ENCODE measurements at places on chromosomes 1 and 21. TPM values are rescaled to one million over a fixed set of nuclear protein-coding genes. Genes with fewer than 3 reads are reported as not detected.

DNA sequence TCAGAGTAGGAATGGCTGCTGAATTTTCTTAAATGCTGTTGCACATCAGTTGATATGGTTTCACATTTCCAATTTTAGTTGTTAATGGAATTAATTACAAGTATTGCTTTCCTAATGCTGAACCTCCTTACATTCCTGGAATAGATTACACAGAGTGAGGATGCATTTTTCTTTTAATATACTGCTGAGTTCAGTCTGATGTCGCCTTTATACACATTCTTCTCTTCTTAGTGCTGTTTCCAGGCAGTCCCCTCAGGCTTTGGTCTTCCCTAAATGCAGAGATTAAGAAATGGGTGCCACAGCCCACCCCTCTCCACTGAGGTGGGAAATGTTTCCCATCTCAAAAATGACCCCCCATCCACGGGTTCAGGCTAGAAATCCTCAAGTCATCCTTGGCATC, 6.7 kb upstream of the TSPEAR start:
- H3K4me1 ChIP-seq: no peaks in the 10 kb centered on the region
- H3K4me3 ChIP-seq: no peak overlapping the region
- no peak for DNase-seq
- H3K36me3 ChIP-seq: no peaks in the 10 kb centered on the region
- H3K27me3 ChIP-seq: peaks cover 12% of the 10 kb centered on the region

GRCh38 chr1:41955461-41956159, 36.9 kb upstream of the HIVEP3 start:
- H3K27ac ChIP-seq: no peak overlapping the region
- no peaks in the 10 kb centered on the region for H3K36me3 ChIP-seq
- DNase-seq: no peak

- H3K27ac ChIP-seq: peak overlapping the region; percentile 74
- no peaks in the 10 kb centered on the region for H3K27me3 ChIP-seq
- peak overlapping the region; percentile 74 for H3K4me3 ChIP-seq
- peak; percentile 64 for DNase-seq
- no peaks in the 10 kb centered on the region for H3K36me3 ChIP-seq
- H3K4me1 ChIP-seq: peaks cover 8% of the 10 kb centered on the region
Observed at GRCh38 chr1:174160109-174160473, 771 bp downstream of the RABGAP1L start.

DNA sequence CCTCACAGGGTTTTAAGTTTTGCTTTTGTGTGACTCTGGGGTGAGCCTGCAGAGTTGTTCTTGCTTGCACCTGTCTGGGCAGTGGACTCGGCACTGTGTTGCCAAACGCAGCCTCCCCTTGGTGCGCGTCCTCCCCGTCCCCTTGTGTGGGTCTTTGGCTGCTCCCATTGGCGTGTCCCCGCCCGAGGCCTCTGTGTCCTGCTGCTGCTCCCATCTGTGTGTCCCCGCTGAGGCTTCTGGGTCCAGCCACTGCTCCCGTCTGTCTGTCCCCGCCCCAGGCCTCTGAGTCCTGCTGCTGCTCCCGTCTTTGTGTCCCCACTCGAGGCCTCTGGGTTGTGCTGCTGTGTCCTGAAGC, 62.8 kb downstream of the PCNT start:
- H3K27me3 ChIP-seq: no peaks in the 10 kb centered on the region
- no peaks in the 10 kb centered on the region for H3K4me1 ChIP-seq
- no peaks in the 10 kb centered on the region for H3K36me3 ChIP-seq
- no peak overlapping the region for H3K27ac ChIP-seq
- H3K4me3 ChIP-seq: no peak overlapping the region

- no peaks in the 10 kb centered on the region for H3K4me1 ChIP-seq
- H3K36me3 ChIP-seq: no peaks in the 10 kb centered on the region
- H3K27me3 ChIP-seq: no peaks in the 10 kb centered on the region
- no peak for DNase-seq
- no peak overlapping the region for H3K27ac ChIP-seq
Observed at GRCh38 chr1:113307771-113308445, 82.4 kb upstream of the MAGI3 start.

DNA sequence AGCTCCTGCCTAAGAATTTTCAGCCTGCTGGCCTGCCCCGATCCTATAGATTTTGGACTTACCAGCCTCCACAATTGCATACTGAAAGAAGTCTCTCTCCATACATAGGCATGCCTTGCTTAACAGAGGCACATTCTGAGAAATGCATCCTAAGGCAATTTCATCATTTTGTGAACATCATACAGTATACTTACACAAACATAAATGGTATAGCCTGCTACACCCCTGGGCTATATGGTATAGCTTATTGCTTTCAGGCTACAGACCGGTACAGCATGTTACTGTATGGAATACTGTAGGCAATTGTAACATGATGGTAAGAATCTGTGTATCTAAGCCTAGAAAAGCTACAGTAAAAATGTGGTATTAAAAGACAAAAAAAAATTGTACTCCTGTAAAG, 174.7 kb downstream of the NRIP1 start:
- H3K27me3 ChIP-seq: no peaks in the 10 kb centered on the region
- DNase-seq: no peak
- no peak overlapping the region for H3K27ac ChIP-seq
- H3K36me3 ChIP-seq: no peaks in the 10 kb centered on the region
- peaks cover 5% of the 10 kb centered on the region for H3K4me1 ChIP-seq

GRCh38 chr1:231581859-231582258, 44.7 kb upstream of the DISC1 start:
- no peak for DNase-seq
- H3K4me1 ChIP-seq: no peaks in the 10 kb centered on the region
- no peaks in the 10 kb centered on the region for H3K36me3 ChIP-seq
- H3K27me3 ChIP-seq: no peaks in the 10 kb centered on the region
- H3K4me3 ChIP-seq: no peak overlapping the region
- no peak overlapping the region for H3K27ac ChIP-seq

- H3K36me3 ChIP-seq: no peaks in the 10 kb centered on the region
- H3K27me3 ChIP-seq: no peaks in the 10 kb centered on the region
- H3K4me1 ChIP-seq: no peaks in the 10 kb centered on the region
- no peak overlapping the region for H3K4me3 ChIP-seq
- DNase-seq: no peak
Observed at GRCh38 chr1:30029677-30030076, 693.7 kb downstream of the MATN1 start.

DNA sequence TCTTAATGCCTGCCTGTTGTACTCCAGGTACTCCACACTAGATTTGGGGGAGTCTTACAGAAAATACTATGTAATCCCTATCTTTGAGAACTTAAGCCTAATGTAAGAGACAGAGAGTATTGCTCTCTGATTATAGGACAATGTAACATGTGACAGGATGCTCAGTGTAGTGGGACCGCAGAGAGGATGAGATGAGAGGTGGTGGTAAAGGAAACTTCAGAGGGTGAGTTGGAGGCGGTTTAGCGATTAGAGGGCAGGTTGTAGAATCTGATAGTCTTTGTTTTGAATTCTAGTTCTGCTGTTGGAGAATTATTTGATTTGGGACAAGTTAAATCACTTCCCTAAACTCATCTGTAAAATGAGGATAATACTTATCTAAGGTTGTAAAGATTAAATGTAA, 5.4 kb downstream of the SOAT1 start:
- H3K4me1 ChIP-seq: peaks cover 72% of the 10 kb centered on the region
- no peaks in the 10 kb centered on the region for H3K36me3 ChIP-seq
- peak overlapping the region; percentile 24 for H3K27ac ChIP-seq
- no peak overlapping the region for H3K4me3 ChIP-seq
- DNase-seq: no peak

- no peak overlapping the region for H3K27ac ChIP-seq
- no peak for DNase-seq
- H3K4me1 ChIP-seq: no peaks in the 10 kb centered on the region
- H3K4me3 ChIP-seq: no peak overlapping the region
- H3K36me3 ChIP-seq: no peaks in the 10 kb centered on the region
Observed at GRCh38 chr1:198986442-198986841, 347.6 kb downstream of the PTPRC start.

- no peaks in the 10 kb centered on the region for H3K4me1 ChIP-seq
- no peak overlapping the region for H3K27ac ChIP-seq
- no peak overlapping the region for H3K4me3 ChIP-seq
- no peaks in the 10 kb centered on the region for H3K36me3 ChIP-seq
- peak; percentile 72 for DNase-seq
- H3K27me3 ChIP-seq: no peaks in the 10 kb centered on the region
Observed at GRCh38 chr1:220843481-220844011, 35.7 kb upstream of the HLX start.

DNA sequence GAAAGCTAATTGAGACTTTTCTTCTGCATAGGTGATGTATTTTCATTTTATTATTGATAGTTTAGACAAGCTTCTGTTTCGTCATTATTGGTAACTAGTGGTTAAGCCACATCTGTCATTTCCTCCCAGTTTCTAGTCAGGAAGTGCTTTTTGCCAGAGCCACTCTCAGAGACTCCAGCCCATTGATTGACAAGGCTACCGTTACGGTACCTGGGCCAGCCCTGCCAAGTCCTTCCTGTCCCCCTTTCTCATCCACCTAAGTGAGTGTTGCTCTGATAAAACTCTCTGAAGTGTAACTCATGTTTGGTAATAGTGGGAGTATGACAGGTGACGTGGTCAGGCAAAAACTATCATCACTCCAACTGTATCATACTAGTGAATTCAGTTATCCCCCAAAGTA, 29.6 kb upstream of the AGL start:
- H3K27me3 ChIP-seq: no peaks in the 10 kb centered on the region
- H3K27ac ChIP-seq: no peak overlapping the region
- H3K4me3 ChIP-seq: no peak overlapping the region
- DNase-seq: no peak
- no peaks in the 10 kb centered on the region for H3K36me3 ChIP-seq

DNA sequence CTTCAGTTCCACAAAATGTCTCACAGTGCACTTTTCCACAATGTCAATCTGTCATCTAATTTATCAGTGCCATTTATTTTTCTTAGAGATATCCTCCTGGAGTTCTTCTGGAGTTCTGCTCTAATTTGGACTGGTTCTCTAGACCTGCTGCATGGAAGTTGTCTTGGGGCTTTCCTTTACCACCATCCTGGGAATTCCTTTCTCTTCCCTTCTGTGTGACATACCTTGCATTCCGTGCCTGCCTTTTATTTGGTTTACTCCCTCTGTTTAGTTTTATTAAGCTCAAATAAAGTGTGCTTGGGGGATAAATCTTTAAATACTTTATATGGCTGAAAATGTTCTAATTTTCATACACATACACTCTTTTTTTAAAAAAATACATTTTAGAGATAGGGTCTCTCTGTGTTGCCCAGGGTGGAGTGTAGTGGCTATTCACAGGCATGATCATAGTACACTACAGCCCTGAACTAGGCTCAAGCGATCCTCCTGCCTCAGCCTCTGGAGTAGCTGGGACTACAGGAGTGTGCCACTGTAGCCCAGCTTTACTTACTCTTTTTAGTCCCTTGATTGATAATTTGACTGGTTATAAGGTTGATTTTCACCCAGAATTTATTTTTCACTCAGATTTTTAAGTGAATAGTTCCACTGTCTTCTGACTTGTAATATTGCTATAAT, 14.4 kb downstream of the MTF2 start:
- H3K36me3 ChIP-seq: no peaks in the 10 kb centered on the region
- H3K27me3 ChIP-seq: no peaks in the 10 kb centered on the region
- no peak overlapping the region for H3K27ac ChIP-seq
- DNase-seq: no peak

GRCh38 chr1:36446271-36446670, 4.0 kb downstream of the OSCP1 start:
- no peaks in the 10 kb centered on the region for H3K36me3 ChIP-seq
- H3K27me3 ChIP-seq: no peaks in the 10 kb centered on the region
- H3K27ac ChIP-seq: no peak overlapping the region
- H3K4me3 ChIP-seq: no peak overlapping the region
- H3K4me1 ChIP-seq: peaks cover 3% of the 10 kb centered on the region
- no peak for DNase-seq

GRCh38 chr1:155608888-155609225, 1.2 kb upstream of the MSTO1 start:
- H3K4me3 ChIP-seq: no peak overlapping the region
- no peaks in the 10 kb centered on the region for H3K27me3 ChIP-seq
- H3K27ac ChIP-seq: no peak overlapping the region
- no peaks in the 10 kb centered on the region for H3K36me3 ChIP-seq

- H3K4me3 ChIP-seq: no peak overlapping the region
- H3K4me1 ChIP-seq: peaks cover 20% of the 10 kb centered on the region
Observed at GRCh38 chr21:16535102-16535422, 805.3 kb downstream of the USP25 start.

- no peaks in the 10 kb centered on the region for H3K4me1 ChIP-seq
- no peak overlapping the region for H3K27ac ChIP-seq
- no peaks in the 10 kb centered on the region for H3K36me3 ChIP-seq
- no peak for DNase-seq
- no peaks in the 10 kb centered on the region for H3K27me3 ChIP-seq
Observed at GRCh38 chr1:166603296-166603695, 236.0 kb upstream of the POGK start.

GRCh38 chr1:12019858-12020509, 686 bp downstream of the MIIP start:
- no peak for DNase-seq
- H3K4me1 ChIP-seq: peaks cover 7% of the 10 kb centered on the region
- H3K27ac ChIP-seq: peak overlapping the region; percentile 65
- H3K36me3 ChIP-seq: no peaks in the 10 kb centered on the region
- H3K27me3 ChIP-seq: no peaks in the 10 kb centered on the region

DNA sequence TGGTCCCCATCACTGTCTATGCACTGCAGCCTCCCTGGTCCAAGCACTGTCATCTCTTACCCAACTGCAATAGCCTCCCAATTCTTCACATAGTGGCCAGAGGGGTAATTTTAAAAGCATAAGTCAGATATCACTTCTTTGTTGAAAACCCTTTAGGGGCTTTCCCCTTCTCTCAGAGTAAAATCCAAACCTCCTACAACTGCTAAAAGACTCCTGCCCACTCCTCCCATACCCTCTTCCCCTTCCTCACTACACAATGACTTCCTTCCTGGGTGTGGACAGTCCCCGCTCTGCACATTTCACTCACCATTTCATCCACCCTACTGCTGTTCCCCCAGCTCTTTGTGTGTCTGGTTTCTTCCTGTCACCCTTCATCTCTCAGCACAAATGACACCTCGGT, 8.3 kb downstream of the MCOLN2 start:
- DNase-seq: no peak
- no peak overlapping the region for H3K27ac ChIP-seq
- H3K4me3 ChIP-seq: no peak overlapping the region
- no peaks in the 10 kb centered on the region for H3K36me3 ChIP-seq
- no peaks in the 10 kb centered on the region for H3K4me1 ChIP-seq

The PAX7 gene
- not detected for total RNA-seq

The CR2 gene
- not detected for total RNA-seq

The ERICH3 gene
- not detected for total RNA-seq

The SLFNL1 gene
- total RNA-seq: 0.72 TPM

The CRABP2 gene
- total RNA-seq: 3.6 TPM

The FCAMR gene
- total RNA-seq: not detected

The S100A6 gene
- total RNA-seq: 322 TPM

The PEX10 gene
- total RNA-seq: 77.4 TPM

The AURKAIP1 gene
- 89.6 TPM for total RNA-seq

The SF3B4 gene
- total RNA-seq: 14.4 TPM

The ANGPTL3 gene
- not detected for total RNA-seq

The RPTN gene
- total RNA-seq: not detected
